EH (cell line): ENCODE measurements at places on chromosomes 6 and 20.
A peak's percentile ranks its signal among the peaks of the same experiment; 100 is the strongest.

DNA sequence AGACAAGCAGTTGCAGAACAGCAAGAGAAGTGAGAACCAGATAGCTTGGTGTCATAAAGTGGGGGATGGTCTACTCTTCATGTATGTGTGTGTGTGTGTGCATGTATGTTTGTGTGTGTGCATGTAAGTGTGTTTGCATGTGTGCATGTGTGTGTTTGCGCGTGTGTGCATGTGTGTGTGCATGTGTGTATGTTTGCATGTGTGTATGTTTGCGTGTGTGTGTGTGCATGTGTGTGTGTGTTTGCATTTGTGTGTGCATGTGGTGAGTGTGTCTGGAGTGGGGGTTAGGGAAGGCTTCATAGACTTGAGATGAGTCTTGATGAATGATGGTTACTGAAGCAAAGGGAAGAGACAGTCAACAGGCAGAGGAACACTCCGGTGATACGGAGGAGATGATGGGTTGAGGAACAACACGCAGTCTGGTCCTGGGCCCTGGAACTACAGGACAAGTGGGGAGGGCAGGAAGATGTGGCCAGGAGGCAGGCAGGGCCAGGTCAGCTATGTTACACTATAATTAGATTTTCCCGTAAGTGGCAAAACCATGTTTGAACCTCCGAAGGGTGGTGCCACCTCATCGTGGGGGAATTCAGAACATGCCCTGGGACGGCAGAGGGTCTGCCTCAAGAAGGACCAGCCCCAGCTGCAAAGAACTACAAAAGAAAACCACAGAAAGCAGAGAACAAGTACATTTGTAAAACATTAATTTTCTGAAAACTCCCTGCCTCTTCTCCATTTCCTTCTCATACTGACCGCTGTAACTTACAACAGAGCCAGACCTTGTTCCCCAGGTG, 38.7 kb upstream of the PDE10A start:
- no peak for DNase-seq

DNA sequence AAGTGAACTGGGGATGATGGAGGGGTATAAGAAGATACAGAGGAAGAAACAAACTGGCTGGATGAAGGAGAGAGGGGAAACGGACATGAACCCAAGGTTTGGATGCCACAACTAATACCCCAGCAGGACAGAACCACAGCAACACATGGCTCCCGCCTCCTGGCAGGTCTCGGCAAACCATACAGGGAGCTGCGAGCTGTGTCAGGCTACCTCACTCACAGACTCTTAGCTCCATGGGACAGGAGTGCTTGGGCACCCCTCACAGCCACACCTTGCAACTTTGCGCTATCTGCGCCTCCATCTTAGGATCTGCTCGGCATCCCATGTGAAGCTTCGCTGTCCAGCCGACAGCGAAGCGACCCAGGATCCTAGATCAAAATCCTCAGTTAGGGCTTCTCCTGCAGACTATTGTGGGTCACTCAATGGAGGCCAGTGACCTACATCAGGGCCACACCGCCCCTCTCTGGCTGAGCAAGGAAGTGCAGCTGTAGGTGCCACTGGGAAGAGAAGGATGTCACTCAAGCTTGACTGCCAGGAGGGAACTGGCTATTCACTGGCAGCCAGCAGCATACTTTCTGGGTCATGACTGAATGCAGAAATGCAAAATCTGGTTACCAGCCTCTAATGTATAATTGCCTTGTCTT, 174.4 kb upstream of the RIN2 start:
- peak; percentile 68 for DNase-seq

DNA sequence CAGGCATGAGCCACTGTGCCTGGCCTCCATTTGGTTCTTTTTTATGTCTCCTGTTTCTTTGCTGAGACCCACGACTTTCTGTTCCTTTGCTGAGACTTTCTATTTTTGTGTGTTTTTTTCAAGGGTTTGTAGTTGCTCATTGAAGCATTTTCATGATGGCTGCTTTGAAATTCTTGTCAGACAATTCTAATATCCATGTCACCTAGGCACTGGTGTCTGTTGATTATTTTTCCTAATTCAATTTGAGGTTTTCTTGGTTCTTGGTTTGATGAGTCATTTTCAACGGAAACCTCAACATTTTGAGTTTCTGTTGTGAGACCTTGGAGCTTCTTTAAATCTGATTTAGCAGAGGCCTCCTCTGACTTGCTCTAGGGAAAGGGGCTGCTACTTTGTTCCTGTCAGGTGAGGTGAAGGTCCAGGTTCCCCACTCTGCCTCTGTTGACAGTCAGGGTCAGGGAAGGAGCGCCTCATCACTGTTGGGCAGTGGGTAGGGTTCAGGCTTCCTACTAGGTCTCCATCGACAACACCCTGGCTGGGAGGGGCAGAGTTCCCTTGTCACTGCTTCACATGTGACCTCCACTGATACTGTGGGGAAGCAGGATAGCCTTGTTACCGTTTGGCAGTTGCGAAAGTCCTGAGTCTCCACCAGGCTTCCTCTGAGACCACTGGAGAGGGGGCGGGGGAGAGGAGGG, 67.2 kb upstream of the RNF24 start:
- DNase-seq: peak; percentile 82

DNA sequence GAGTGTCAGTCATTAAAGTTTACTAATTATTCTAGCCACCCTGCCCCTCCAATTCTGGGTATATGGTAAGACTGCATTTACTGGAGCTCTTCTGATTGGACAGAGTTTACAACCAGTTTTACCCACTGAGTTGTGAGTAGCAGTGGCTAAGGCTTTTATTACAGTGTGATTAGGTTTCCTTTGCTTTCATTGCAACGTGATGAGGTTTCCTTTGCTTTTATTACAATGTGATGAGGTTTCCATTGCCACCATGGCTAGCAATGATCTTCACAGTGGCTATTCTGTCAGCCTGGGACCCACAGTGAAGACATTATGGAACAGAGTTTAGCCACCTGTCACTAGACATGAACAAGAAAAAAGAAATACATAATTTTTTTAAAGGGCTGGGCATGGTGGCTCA, 710.2 kb upstream of the FLRT3 start:
- no peak for DNase-seq

DNA sequence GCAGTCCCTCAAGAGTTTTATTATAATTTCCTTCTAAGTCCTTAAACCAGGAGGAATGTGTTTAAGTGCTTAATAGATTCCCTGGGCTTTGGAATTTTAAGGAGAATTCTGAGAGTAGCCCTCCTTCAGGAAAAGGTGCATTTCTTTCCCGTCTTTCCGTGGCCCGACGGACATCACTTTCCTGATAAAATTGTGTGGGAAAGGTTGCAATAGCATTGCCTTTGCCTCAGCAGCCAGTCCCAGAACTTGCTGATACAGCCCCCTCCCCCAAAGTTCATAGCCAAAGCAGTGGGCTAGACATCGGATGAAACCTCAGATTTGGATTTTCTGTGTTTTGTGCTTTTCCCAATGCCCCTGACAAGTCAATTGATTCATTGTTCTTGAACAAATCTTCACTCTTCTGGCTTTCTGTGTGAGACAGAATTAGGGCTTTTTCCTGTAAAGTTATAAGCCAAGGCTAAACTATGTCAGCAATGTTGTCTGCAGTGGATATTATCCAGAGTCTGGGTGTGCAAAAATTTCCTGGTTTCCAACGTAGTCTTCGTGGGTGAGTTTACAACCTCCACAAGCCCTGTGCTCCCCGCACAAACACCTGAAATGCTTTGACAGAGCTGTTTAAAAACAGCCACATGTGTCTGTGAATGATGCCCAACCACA, 1.1 kb upstream of the SMOC2 start:
- no peak for DNase-seq

GRCh38 chr6:144134737-144135136, 15.6 kb upstream of the STX11 start:
- DNase-seq: no peak

DNA sequence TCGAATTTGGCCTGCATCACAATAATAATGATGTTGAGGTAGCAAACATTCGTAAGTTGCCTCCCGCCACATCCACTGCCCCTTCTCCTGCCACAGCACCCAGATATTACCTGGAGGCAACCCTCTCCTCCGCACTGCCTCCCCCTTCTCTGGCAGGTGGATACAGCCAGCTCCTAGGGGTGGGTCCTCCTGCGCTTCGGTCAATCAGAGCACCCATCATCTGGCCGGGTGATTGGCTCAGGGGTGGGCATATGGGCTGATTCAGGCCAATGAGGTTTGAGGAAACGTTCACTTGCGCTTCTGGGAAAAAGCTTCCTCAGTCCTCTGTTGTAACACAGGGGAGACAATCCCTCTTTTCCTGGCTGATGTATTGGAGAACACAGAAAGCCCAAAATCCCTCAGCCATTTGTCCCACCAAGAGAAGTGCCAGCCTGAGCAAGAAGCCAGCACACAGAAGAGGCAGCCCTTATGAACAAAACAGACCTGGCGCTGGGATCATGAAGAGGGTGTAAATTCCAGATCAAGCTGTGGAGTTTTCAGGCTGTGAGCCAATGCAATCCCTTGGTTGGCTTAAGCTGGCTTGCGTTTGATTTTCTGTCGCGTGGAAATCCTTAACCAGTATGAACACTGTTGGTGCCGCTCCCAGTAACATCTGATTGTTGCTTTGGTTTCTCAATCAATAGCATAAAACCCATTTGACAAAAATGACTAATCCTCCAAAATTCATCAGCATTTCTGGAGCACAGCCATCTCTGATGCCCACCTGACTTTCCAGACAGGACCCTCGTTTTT, 82.2 kb downstream of the PRDM1 start:
- DNase-seq: no peak

DNA sequence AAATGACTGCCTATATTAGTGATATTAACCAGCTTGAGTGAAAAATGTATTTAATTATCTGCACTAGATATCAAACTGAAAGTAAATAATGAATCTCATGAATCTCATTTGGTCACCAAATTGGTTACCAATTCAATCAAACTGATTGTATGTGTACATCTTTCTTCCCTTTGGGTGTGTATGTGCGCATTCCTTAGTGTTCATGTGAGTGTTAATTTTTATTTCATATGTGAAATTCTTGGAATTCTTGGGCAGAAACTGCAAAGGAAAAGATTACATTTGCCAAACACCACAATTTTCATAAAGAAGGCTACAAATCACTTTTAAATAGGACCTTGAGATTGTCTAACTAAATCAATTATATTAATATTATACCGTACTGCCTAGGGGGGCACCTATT, 648.4 kb upstream of the MARCKS start:
- DNase-seq: peak; percentile 28
